ENCODE measurements at places on chromosomes 3 and 15.

DNA sequence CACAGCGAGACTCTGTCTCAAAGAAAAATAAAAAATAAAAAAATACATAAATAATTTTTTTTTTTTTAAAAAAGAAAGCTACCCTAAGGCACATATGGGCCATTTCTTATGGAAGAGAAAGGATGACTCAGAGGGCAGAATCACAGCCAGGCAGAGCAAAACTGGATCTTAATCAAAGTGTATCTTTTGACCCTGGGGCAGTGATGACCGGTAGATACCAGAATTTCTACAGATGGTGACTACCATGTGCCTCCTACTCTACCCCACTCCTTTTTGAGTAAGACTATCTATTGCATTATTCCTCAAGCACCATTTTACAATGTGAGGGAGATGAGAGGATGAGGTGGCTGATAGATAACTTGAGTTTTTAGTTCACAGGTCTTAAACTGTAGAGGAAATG, 26.0 kb downstream of the TARS3 start:
- DNase-seq = no peak

DNA sequence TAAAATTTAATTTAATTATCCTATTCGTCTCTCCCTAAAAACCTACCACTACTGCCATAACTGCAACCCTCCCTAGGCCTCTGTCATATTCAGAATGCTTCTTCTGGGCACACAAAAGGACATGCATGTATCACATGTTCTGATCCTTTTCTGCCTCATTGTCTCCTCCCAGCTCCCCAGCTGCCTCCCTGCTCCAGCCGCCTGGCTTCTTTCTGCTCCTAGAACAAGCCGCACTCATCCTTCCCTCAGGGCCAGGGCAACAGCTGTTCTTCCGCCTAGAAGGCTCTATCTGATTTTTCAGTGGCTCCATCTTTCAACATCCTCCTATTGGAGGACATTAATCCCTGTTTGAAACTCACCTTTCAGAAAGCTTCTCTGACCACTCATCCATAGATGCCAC, 38.6 kb downstream of the TMED3 start:
- DNase-seq = no peak

DNA sequence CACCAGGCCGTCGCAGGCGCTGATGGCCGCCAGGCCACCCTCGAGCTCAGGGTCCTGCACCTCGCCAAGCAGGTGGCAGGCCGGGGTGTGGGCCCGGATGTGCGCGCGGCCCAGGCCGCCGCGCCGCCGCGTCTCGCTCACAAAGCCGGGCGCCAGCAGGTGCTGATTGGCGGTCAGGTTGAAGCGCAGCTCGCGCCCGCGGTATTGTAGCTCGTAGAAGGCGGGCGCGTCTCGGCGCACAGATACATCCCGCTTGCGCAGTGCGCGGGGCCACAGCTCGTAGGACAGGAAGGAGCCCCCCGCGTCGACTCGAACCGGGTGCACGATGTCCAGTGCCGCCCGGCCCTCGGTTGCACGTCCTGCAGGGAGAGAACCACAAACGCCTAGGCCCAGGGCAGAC, 11.1 kb downstream of the ADAMTS7 start:
- DNase-seq = no peak

DNA sequence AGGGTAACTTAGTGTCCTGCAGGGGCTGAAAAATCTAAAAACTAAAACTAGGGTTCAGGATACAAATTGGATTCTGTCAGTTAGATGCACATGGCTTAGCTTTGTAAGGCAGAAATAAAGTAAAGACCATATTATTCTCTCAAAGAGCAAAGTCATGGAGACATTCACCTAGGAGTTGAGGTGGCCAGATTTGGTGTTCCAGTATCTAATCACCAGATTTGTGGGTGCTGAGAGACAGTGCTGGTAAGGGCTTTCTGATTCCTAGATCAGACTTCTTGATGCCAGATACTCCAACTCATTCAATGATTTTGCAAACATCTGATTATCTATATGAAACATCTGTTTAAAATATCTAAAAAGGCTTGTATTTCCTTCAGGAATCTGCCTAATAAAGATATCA, 28.3 kb upstream of the TBC1D5 start:
- DNase-seq = no peak

DNA sequence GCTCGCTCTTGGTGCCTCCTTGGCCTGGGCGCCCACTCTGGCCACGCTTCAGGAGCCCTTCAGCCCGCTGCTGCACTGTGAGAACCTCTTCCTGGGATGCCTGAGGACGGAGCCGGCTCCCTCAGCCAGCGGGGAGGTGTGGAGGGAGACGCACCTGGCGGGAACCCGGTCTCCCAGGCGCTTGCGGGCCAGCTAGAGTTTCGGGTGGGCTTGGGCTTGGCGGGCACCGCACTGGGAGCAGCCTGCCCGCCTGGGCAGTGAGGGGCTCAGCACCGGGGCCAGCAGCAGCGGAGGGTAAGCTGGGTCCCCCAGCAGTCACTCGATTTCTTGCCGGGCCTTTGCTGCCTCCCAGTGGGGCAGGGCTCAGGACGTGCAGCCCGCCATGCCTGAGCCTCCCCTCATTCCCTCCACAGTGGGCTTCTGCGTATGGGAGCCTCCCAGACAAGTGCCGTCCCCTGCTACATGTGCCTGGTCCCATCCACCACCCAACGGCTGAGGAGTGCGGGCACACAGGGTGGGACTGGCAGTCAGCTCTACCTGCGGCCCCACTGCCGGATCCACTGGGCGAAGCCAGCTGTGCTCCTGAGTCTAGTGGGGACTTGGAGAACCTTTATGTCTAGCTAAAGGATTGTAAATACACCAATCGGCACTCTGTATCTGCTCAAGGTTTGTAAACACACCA, 708.7 kb downstream of the VGLL3 start:
- no peak for DNase-seq

- DNase-seq = no peak
Observed at GRCh38 chr3:125087768-125088391, 32.1 kb upstream of the HEG1 start.

DNA sequence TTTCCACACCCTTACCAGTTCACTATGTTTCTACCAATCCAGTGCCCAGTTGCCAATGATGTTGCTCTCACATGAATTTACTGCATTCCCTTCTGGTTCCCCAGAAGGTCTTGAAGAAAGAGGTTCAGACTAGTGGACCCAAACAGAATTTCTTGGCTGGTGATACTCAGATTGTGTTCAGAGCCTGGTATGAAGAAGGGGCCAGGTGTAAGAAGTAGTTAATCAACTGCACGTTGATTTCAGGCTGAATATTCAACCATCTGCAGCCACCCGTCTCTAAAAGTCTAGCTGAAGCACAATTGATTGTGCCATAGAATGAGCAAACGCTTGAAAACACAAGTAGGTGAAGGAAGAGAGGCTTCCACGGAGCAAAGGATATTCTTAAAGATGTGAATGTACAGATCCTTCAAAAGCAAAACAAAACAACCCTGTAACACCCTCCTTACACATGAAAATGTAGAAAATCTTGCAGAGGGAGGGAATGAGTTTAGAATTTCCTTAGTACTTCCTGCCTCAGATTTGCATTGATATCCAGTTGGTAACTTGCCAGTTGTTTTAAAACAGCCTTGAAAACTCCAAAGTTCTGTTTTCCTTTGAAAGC, 4.7 kb downstream of the RBMS3 start:
- no peak for DNase-seq

GRCh38 chr15:85623315-85624049, 171.2 kb downstream of the KLHL25 start:
- DNase-seq = no peak

DNA sequence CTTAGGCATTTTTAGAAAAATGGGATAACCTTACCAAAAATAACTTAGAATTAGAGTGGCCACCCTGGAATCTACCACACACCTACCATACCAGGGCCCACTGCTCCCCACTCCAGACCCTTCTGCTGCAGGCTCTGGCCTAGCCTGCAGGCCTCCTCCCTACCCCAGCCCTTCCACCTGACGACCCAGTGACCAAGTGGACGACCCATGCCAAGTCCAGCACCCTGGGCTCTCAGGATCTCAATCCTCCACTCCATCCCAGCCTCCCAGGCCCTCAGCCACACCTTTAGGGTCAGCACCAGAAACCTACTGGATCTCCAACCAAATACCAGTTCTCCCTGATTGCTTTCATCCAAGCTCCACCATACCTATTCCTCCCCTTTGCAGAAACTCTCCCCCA, 145.8 kb downstream of the TPRA1 start:
- DNase-seq = no peak
